ENCODE measurements at places on chromosomes 16 and 17.
A peak's percentile ranks its signal among the peaks of the same experiment; 100 is the strongest.

DNA sequence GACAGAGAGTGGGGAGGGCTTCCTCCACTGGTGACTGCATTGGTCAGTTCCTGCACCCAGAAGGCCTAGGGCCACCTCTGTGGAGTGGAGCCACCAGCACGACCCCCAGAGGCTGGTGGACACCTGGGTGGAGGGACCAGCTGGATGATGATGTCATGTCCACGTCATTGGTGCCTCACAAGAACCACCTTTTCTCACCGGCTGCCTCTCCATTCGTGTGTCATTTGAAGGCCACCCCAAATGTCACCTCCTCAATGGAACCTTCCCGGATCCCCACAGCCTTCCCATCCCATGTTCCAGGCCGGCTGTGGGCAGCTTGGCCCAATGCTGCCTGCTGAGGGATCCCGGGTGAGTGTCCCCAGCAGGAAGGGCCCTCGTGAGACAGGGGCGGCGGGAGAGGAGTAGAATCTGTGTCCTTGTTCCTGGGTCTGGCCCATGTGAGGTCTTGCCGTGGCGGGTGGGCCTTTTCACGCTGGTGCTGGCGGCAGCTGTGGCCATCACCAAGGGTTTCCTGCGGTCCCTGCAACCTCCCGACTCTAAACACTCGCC is 9.1 kb upstream of the CHMP6 start:
- H3K27me3 ChIP-seq = peaks cover 16% of the 10 kb centered on the region
- no peak overlapping the region for H3K27ac ChIP-seq
- H3K4me3 ChIP-seq = no peak overlapping the region
- DNase-seq = no peak
- peaks cover 10% of the 10 kb centered on the region for H3K4me1 ChIP-seq
- H3K36me3 ChIP-seq = no peaks in the 10 kb centered on the region

- no peak for DNase-seq
- H3K4me3 ChIP-seq = peak overlapping the region; percentile 48
- H3K36me3 ChIP-seq = no peaks in the 10 kb centered on the region
Observed at GRCh38 chr16:84820305-84820684, 510 bp downstream of the CRISPLD2 start.

GRCh38 chr16:47387026-47387734 is 73.7 kb downstream of the ITFG1 start:
- H3K4me1 ChIP-seq = no peaks in the 10 kb centered on the region
- no peaks in the 10 kb centered on the region for H3K36me3 ChIP-seq
- H3K27me3 ChIP-seq = no peaks in the 10 kb centered on the region
- no peak for DNase-seq

- no peaks in the 10 kb centered on the region for H3K36me3 ChIP-seq
- peak; percentile 23 for DNase-seq
- H3K27ac ChIP-seq = peak overlapping the region; percentile 46
- H3K27me3 ChIP-seq = no peaks in the 10 kb centered on the region
- no peak overlapping the region for H3K4me3 ChIP-seq
Observed at GRCh38 chr16:53893731-53894435, 189.9 kb downstream of the FTO start.

GRCh38 chr16:15593235-15593634 is 49.7 kb downstream of the MARF1 start:
- DNase-seq = no peak
- H3K4me3 ChIP-seq = no peak overlapping the region
- H3K27me3 ChIP-seq = no peaks in the 10 kb centered on the region
- peaks cover 18% of the 10 kb centered on the region for H3K36me3 ChIP-seq
- H3K4me1 ChIP-seq = peaks cover 10% of the 10 kb centered on the region

GRCh38 chr17:50837286-50837979 is 2.0 kb downstream of the WFIKKN2 start:
- H3K27ac ChIP-seq = no peak overlapping the region
- H3K4me3 ChIP-seq = no peak overlapping the region
- H3K27me3 ChIP-seq = peaks cover 24% of the 10 kb centered on the region
- DNase-seq = no peak
- peaks cover 14% of the 10 kb centered on the region for H3K4me1 ChIP-seq
- H3K36me3 ChIP-seq = no peaks in the 10 kb centered on the region

GRCh38 chr17:2427215-2427614 is 26.4 kb upstream of the MNT start:
- no peaks in the 10 kb centered on the region for H3K4me1 ChIP-seq
- no peaks in the 10 kb centered on the region for H3K27me3 ChIP-seq
- H3K27ac ChIP-seq = no peak overlapping the region
- H3K4me3 ChIP-seq = no peak overlapping the region
- peaks cover 3% of the 10 kb centered on the region for H3K36me3 ChIP-seq

DNA sequence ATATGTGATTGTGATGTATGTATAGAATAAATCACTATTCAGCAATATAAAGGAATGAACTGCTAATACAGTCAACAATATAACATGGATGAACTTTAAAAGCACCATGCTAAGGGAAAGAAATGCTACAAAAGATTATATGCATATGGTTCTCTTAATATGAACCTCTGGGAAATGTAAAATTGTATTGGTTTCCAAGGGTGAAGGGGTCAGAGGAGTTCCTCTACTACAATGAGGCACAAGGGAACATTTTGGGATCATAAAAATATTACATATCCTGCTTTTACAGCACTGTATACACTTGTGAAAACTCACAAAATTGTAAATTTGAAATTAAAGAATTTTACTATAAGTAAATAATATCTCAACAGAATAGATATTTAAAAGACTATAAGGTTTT is 111.4 kb downstream of the CA10 start:
- no peak overlapping the region for H3K27ac ChIP-seq
- no peaks in the 10 kb centered on the region for H3K4me1 ChIP-seq
- H3K36me3 ChIP-seq = no peaks in the 10 kb centered on the region
- DNase-seq = no peak
- no peak overlapping the region for H3K4me3 ChIP-seq
- no peaks in the 10 kb centered on the region for H3K27me3 ChIP-seq

GRCh38 chr17:69213059-69213813 is 15.4 kb downstream of the ABCA10 start:
- DNase-seq = no peak
- H3K4me3 ChIP-seq = no peak overlapping the region
- no peaks in the 10 kb centered on the region for H3K27me3 ChIP-seq
- no peak overlapping the region for H3K27ac ChIP-seq

- H3K4me1 ChIP-seq = no peaks in the 10 kb centered on the region
- H3K4me3 ChIP-seq = no peak overlapping the region
- no peak overlapping the region for H3K27ac ChIP-seq
- no peaks in the 10 kb centered on the region for H3K36me3 ChIP-seq
- DNase-seq = no peak
- H3K27me3 ChIP-seq = no peaks in the 10 kb centered on the region
Observed at GRCh38 chr17:60846175-60846574, 168.5 kb downstream of the BCAS3 start.

DNA sequence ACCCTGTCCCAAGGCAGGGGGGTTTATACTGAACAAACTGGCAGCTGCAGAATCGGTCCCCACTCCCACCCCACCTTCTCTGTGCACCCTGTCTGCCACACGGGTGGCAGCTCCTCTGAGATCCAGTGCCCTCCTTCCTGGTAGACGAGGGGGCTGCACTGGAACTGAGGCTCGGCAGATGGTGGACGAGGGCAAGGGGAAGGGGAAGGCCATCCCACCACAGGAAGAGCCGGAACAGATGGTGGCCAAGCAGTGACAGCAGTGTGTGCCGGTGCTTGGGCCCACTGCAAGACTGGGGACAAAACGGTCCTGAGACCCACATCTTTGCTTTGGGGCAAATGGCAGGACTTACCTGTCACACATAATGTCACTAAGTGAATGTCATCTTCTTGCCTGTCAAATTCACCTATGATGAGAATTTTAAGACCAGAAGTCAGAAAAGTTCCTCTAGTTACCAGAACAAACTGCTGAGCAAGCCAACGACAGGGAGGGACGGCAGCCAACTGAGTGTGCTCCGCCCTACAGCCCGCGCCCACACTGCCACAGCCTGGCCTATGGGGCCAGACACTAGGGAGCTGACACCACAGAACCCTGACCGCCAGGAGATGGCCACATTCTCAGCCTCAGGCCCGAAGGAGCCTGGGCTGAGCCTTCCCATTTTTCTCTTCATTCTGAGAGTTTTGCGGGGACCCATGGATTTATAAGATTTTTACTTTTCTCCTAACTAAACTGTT is 14.4 kb downstream of the NTAN1 start:
- H3K27me3 ChIP-seq = no peaks in the 10 kb centered on the region
- peak; percentile 78 for DNase-seq
- peaks cover 7% of the 10 kb centered on the region for H3K4me1 ChIP-seq
- H3K36me3 ChIP-seq = no peaks in the 10 kb centered on the region

GRCh38 chr16:85955566-85955965 is 56.6 kb downstream of the IRF8 start:
- no peaks in the 10 kb centered on the region for H3K27me3 ChIP-seq
- H3K4me3 ChIP-seq = no peak overlapping the region
- no peak overlapping the region for H3K27ac ChIP-seq
- no peaks in the 10 kb centered on the region for H3K4me1 ChIP-seq
- no peak for DNase-seq
- no peaks in the 10 kb centered on the region for H3K36me3 ChIP-seq

DNA sequence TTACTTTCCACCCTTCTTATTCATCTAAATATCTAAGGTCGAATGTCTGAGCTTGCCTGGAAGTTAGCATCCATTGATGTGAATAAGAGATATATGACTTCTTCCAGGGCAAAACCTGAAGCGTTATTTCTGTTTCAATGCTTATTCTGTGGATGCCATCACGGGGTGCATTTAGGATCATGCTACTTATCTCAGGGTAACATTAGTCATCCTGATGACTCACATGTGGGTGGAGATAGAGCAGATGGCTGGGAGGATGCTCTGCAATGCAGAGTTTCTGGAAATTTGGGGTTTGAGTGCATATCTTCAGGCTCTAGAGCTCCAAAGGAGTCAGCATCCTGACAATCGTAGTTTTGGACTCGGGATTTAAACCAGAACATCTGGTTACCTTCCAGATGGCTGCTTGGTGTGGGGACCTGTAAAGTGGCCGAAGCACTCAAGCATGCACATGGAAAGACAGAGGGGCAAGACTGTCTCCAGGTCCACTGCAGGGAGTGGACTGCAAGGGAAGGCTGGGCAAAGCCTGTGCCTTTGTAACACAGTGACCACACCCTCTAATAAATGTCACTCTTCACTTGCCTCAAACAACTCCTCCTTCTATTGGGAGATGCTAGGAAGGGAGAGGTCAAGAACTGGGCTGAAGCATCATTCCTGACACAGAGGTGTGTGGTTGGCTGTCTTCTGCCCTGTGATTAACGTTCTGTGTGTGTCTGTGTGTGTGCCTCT is 175.2 kb upstream of the SALL1 start:
- no peak for DNase-seq
- no peak overlapping the region for H3K27ac ChIP-seq
- no peaks in the 10 kb centered on the region for H3K36me3 ChIP-seq
- no peaks in the 10 kb centered on the region for H3K27me3 ChIP-seq

GRCh38 chr17:75820094-75821080 is 23.8 kb downstream of the UNC13D start:
- no peak for DNase-seq
- H3K4me1 ChIP-seq = no peaks in the 10 kb centered on the region
- H3K27me3 ChIP-seq = no peaks in the 10 kb centered on the region
- H3K27ac ChIP-seq = no peak overlapping the region
- no peak overlapping the region for H3K4me3 ChIP-seq

DNA sequence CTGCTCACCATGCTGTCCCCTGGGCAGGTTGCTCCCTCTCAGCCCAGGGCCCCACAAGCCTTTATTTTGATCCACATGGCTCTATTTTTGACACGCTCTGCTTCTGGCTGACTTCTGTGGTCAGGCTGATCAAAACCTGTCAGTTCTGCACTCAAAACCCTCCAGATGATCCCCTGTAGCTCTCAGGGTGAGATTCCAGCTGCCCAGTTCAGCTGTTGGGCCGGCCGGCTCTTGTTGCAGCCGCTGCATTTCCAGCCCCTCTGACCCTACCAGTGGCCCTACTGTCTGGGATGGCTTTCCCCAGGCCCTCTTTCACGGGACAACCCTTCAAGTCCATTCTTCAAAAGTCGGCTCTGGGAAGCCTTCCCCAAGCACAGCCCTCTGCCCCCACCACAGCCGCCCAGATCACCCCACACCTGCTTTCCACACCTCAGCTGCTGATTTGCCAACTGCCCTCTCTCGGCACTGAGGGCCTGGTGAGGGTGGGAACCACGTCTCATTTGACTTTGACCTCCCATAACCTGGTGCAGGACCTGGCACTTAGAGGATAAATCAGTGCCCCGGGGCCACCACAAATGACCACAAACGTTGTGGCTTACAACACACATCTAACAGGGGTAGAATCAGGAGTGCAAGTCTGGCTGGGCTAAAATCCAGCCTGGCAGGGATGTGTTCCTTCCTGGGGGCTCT is 16.3 kb upstream of the CACNG4 start:
- H3K36me3 ChIP-seq = no peaks in the 10 kb centered on the region
- no peaks in the 10 kb centered on the region for H3K4me1 ChIP-seq
- no peak for DNase-seq

GRCh38 chr17:78112518-78113471 is 15.8 kb downstream of the TMC6 start:
- H3K36me3 ChIP-seq = no peaks in the 10 kb centered on the region
- no peak overlapping the region for H3K27ac ChIP-seq
- H3K4me1 ChIP-seq = no peaks in the 10 kb centered on the region
- H3K4me3 ChIP-seq = no peak overlapping the region
- H3K27me3 ChIP-seq = no peaks in the 10 kb centered on the region

DNA sequence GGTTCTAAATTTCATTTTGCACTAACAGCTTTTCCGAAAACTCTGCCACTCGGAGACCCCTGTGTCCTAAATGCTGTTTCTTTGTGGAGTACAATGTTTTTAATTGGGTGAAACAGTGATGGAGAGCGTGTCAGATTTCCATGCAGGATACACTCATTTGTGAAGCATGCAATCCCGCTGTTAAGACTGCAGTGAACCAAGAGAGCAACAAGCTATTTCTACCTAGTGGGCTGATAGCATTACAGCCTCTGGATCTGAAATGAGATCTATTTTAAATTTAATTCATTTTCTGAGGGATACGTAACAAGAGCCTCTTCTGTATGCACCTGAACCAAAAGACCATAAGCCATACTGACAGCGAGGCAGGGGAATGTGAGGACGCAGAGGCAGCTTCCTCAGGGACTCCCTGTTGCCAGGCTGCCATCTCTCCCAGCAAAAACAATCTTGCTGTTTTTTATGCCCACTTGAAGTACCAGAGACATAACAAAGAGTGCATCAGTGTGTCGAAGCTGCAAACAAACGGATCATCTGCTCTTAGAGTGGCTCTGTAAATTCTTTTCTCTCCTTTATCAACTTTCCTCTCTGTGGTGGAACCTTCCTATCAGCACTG is 199.9 kb upstream of the COX10 start:
- no peak for DNase-seq
- no peaks in the 10 kb centered on the region for H3K4me1 ChIP-seq
- H3K27ac ChIP-seq = no peak overlapping the region

- H3K4me3 ChIP-seq = no peak overlapping the region
- no peaks in the 10 kb centered on the region for H3K27me3 ChIP-seq
- no peaks in the 10 kb centered on the region for H3K4me1 ChIP-seq
- H3K36me3 ChIP-seq = no peaks in the 10 kb centered on the region
- no peak for DNase-seq
Observed at GRCh38 chr16:73311857-73312723, 264.2 kb upstream of the ZFHX3 start.
